Kidney (tissue), 22 donors: ENCODE measurements at places on chromosomes 4 and X.

GRCh38 chr4:77652237-77652897, 46.7 kb downstream of the CXCL13 start:
- DNase-seq, result no peak

DNA sequence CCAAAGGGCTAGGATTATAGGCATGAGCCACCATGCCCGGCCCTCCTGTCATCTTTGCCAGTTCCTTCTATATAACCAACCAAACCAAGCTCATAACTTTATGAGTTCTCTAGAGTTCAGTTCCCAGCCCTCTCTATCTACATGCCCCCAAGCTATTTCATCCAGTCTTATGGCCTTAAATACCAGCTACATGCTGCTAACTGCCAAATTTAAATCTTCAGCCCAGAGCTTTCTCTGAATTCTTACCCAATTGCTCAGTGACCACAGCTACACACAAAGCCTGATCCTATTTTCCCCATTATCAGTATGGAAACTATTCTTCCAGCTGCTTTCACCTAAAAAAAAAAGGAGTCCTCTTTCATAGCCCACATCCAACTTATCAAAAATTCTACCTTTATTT, 23.1 kb downstream of the TMEM184C start:
- no peak for DNase-seq

- DNase-seq, result no peak
Observed at GRCh38 chr4:48157271-48157670, 23.2 kb upstream of the TXK start.

- DNase-seq, result no peak
Observed at GRCh38 chr4:166045457-166045856, 172.4 kb downstream of the TLL1 start.
